ENCODE measurements at places on chromosomes 7 and 10. TPM values are rescaled to one million over a fixed set of nuclear protein-coding genes. Genes with fewer than 3 reads are reported as not detected.

- DNase-seq, result no peak
Observed at GRCh38 chr10:122746408-122746807, 46.8 kb upstream of the C10orf120 start.

DNA sequence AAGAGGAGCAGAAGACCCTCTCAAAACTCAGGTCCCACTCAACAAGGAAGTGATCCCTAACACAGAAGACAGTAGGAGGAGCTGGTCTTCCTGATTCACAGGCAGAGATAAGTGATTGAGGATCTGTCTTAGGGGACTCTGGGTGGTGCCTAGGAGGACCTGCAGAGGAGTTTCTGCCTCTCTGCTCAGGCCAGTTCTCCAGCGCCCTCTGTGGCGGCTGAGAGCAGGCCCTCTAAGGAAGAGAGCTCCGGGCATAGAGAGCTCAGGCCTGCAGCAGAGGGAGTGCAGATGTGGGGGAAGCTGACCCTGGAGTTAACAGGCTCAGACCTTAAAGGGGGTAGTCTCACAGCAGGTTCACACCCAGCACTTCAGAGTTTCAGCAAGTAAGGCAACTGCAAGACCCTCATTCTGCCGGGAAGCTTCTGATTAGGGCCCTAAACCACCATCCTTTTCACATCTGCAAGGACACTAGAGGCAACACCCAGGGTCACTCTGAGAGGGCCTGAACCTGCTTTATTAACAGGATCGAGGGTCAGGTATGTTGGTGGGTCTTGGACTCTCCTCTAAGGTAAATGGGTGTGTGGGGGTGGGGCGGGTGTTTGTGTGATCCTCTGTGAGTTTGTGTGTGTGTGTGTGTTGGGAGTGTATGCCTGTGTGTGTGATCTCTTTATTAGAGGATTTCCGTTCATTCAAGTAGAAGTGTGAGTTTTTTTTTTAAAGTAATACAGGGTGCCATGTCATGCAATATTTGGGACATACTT is 57.6 kb upstream of the TARP start:
- no peak for DNase-seq

DNA sequence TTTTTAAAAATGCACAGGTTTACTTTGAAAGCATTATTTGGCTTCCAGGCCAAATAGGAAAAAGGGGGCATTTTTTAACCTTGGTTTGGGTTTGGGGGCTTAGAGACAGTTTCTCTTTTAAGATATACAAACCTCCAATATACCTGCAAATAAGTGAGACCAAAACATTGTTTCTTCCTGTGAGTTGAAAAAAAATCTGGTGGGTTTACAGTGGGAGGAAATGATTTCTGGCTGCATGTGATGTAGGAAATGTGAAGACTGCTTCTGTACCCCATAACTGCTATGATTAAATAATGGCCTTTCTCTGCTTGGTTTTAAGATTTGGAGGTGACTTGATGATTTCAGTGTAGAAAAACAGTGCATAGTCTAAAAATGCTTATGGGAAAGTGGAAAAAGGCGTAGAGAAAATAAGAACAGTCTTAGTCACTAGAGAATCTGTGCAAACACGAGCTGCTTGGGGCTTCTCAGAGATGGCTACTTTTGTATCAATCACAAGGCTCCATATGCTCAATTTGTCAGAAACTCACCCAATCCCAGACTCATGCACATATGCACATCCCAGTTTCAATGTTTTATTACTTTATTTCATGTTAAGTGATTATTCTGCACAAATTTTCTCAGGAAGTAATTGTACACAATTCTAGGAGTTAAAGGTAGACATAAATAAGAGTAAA is 22.1 kb upstream of the PRKCQ start:
- DNase-seq, result no peak

- no peak for DNase-seq
Observed at GRCh38 chr7:82081644-82082224, 311.9 kb upstream of the HGF start.

- no peak for DNase-seq
Observed at GRCh38 chr7:113374955-113375354, 256.6 kb upstream of the SMIM30 start.

DNA sequence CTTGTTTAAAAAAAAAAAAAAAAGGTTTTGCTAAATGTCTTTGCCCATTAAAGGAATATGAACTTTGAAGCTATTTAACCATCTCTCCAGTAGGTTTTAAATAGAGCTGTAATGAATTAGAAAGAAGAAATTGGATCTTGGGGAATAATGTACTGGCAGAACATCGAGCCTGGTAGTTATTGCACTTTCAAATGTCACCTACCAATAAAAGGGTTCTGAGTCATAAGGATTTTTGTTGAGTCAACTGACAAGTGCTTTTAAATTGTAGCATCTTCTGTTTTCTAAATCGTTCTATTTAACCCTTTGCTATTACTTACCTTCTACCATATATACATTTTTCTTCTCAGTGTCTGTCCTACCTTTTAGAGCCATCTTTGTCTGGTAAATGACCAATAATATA is 10.7 kb downstream of the CUTC start:
- DNase-seq, result peak; percentile 79

Gene OPN1SW
- not detected for total RNA-seq

Gene GIMAP7
- not detected for total RNA-seq

All from GM23248 (cell line).